Activated CD8-positive, alpha-beta memory T cell treated with anti-CD3 and anti-CD28 coated beads for 48 hours (primary cell): ENCODE measurements at places on chromosomes 6 and 20.
A peak's percentile ranks its signal among the peaks of the same experiment; 100 is the strongest.

DNA sequence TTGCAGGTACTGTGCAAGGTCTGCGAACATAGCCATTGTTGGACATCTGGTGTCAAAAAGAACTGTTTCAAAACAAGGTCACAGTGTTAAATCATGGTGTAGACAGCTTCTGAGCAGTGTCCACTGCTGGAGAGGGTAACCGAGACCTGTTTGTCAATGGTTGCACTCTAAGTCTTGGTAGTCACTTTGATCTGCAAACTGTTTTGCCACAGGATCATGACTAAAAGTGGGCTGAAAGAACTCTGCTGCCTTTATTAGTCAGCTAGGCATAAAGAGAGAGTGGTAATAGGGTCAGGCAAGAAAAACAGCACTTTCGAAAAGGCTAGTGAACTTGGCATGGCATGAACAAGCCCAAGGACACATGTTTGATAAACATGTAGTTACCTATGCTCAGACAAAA lies 552.3 kb upstream of the CITED2 start:
- DNase-seq: no peak

GRCh38 chr6:44456070-44456965 lies 68.8 kb downstream of the CDC5L start:
- DNase-seq: no peak

GRCh38 chr6:42745083-42745639 lies 742 bp downstream of the TBCC start:
- peak; percentile 16 for DNase-seq

GRCh38 chr20:62284448-62284847 lies 18.3 kb upstream of the ADRM1 start:
- DNase-seq: no peak

- no peak for DNase-seq
Measured at GRCh38 chr20:54681869-54682268, 206.5 kb downstream of the DOK5 start.

DNA sequence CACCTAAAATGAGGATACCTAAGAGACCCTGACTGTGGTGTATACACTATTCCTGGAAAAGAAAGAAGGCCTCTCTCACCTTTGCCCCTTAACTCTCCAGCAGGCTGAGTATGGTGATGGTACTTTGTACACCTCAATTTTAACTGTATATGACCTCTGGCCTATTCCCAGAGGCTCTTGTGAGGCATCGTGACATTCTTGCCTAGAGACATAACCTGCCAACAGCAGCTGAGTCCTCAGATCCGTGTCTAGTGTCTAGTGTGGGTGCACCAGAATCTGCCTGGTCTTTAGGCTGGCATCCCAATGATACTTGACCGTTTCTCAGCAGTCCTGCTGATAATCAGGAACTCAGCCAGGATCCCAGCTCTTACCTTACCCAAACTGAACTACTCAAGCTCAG lies 20.0 kb downstream of the TP53INP2 start:
- no peak for DNase-seq

- no peak for DNase-seq
Measured at GRCh38 chr20:10536531-10536930, 101.4 kb downstream of the SLX4IP start.

DNA sequence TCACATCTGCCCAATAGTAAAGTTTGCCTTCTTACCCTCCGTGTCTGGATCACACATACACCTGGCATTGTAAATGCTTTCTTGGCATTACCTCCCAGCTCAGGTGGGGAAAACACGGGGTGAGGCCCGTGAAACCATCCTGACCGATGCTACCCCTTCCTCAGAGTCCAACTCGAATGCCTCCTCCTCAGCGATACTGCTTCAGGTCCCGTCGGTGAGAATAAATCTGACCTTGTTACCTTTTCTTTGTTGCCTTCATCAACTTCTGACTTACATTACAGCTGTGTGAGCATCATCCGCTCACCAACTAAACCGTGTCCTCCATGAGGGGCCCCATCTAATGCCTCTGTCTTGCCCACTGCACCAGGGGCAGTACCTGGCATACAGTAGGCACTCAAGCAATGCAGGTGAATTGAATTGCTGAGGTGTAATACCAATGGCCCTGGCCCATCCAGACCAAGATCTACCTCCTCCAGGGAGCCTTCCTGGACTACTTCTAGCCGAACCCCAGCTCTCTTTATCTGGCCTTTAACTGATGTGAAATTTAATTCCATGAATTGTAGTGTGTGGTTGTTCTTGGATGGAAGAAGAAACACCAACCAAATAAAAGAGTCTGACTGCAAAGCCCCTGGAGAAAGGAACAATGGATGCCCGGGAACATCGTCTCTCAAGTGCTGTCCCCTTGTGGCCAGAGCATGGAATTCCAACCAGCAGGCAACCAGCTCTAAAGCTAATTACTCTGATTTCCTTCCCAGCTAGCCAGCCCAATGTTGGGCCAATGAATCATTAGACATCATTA lies 141.5 kb downstream of the ANKRD60 start:
- DNase-seq: no peak

DNA sequence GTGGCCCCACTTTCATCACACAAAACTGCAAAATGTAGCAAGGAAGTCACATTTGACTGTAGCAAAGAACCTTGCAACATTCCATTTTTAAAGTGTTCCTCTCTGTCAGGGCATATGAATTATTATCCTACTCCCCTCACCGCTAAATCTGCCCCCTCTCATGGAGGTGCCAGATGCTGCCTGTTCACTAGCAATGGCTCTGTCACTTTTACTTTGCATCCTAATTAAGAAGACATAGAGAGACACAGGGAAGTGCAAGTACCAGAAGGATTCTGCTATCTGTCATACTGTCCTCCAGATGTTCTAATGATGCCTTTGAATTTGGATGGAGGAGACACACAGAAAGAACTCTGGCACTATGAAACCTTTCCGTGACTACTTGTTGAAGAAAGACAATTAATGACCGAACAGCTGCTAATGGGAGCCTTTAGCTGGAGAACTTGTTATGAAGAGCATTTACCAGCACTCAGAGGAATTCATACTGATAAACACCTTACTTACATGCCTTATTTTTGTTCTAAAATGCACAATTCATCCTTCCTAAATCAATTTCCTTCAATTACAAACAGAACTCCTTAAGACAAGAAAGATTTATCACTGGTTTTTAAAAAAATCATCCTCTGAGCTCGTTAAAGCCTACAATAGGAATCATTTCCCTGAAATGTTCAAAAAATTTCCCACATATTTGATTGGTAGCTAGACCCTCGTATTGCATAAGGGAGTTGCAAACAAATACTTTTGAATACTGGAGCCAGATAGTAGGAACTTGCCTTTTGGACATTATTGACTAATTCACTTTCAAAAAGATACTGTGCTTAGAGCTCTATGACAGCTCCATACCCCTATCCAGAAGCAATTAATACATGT lies 292.6 kb downstream of the UBE3D start:
- no peak for DNase-seq
